NCI-H460 (cell line): ENCODE measurements at places on chromosomes 6 and 20.

- DNase-seq = no peak
These were observed 14.0 kb downstream of the UST start for GRCh38 chr6:148760568-148761526.

- no peak for DNase-seq
These were observed 26.3 kb upstream of the PMEPA1 start for GRCh38 chr20:57735831-57736737.

- DNase-seq = no peak
These were observed 5.4 kb upstream of the ZNFX1 start for GRCh38 chr20:49283176-49283702.

DNA sequence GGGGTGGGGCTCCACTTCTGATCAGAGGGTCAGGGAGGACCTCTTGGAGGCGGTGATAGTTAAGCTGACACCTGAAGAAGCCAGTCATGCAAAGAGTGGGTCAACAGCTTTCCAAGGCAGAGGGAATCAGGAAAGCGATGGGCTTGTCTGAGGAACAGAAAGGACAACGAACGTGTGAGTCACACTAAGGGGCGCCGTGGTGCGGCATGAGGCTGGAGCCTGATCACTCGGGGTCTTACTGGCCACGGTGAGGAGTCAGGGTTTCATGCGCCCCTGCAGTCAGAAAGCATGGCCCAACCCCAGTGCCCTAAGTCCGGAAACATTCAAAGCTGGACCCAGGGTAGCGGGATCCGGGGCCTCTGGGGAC lies 50.6 kb upstream of the SLC32A1 start:
- DNase-seq = no peak

DNA sequence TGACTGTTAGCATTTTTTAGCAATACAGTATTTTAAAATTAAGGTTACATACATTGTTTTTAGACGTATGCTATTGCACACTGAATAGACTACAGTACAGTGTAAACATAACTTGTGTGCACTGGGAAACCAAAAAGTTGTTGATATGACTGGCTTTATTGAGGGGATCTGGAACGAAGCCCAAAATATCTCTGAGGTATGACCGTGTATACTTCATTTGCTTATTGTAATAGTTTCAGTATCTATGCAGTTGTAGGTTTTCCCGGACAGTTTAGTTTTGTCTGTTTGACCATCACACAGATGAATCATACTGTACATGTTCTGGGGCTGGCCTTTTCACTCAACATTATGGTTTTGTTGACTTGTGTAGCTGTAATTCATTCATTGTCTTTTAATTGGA lies 6.9 kb upstream of the ZBTB12 start:
- DNase-seq = no peak

DNA sequence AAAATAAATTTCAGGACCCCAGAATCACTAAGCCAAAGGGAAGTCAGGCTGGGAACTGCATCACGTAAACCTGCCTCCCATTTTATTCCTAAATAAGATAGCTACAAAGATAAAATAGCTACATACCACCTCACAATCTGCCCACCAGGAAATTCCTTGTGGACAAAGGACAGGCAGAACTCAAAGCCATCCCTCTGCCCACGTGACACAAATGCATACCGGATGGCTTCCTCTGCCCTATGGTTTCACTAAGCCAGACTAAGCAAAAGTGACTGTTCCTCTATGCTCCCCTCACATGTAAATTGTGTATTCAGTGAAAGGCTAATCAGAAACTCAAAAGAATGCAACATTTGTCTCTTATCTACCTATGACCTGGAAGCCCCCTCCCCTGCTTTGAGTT lies 15.0 kb downstream of the MBOAT1 start:
- no peak for DNase-seq

DNA sequence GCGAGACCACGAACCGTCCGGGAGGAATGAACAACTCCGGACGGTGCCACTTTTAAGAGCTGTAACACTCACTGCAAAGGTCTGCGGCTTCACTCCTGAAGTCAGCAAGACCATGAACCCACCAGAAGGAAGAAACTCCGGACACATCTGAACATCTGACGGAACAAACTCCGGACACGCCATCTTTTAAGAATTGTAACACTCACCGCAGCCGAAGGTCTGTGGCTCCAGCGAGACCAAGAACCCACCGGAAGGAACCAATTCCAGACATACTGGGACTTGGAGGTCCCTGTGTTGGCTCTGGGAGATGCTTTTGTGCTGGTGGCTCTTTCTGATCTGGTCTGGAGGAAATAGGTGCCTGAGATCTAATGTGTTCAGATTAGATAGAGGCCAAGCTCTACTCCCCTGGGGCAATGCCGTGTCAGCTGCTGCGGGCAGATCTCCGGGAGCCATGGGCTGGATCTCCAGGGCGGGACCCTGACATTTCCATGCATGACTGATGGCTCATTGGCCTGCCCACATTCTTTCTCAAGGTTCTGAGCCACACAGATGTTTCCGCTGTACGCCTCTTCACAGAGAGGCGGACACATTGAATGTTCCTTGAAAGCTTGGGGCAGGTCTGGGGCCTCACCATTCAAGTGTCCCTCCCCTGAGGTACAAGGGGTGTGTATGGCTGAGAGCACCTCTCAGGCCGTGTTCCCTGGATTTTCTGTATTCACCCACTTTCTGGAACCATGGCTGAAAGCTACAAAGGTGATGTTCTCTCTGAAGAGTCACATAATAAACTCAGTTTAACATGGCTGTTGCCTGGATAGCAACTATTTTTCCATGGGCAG lies 29.3 kb downstream of the GMPR start:
- no peak for DNase-seq

DNA sequence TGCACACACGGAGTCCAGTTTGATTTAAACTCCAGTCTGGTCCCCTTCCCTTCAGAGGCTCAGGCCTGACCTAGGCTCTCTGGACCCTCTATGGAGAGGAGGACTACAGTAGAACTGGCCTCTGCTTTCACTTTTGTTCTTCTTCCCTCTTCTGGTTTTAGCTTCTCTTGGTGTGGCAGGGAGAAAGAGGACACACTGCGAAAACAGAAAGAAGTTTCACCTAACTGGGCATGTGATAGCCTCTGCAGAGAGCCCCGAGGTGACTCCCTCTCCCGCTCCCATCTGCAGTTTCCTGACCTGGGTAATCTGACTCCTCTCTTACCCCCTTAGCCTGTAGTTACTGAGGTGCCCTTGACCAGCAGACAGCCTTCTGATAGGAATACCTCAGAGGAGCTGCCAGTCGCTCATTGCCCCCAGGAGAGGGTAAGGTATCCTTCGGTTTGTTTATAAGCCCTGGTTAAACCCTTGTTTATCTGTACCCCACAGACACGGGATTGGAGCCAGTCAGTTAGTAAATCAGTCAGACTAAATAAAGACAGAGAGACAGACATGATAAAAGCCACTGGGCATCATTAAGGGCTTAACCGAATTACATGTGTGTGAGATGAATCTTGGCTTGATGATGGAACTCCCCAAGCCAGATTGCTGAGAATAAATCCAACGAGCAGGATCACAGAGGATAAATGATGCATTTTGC lies 12.0 kb upstream of the DTNBP1 start:
- no peak for DNase-seq

- DNase-seq = no peak
These were observed 288.2 kb downstream of the QKI start for GRCh38 chr6:163702736-163703135.
